ENCODE measurements at places on chromosomes 3 and 15.

- DNase-seq: no peak
Observed at GRCh38 chr3:132294906-132295305, 22.3 kb upstream of the ACP3 start.

GRCh38 chr3:164408326-164408725, 670.0 kb downstream of the SI start:
- DNase-seq: no peak

DNA sequence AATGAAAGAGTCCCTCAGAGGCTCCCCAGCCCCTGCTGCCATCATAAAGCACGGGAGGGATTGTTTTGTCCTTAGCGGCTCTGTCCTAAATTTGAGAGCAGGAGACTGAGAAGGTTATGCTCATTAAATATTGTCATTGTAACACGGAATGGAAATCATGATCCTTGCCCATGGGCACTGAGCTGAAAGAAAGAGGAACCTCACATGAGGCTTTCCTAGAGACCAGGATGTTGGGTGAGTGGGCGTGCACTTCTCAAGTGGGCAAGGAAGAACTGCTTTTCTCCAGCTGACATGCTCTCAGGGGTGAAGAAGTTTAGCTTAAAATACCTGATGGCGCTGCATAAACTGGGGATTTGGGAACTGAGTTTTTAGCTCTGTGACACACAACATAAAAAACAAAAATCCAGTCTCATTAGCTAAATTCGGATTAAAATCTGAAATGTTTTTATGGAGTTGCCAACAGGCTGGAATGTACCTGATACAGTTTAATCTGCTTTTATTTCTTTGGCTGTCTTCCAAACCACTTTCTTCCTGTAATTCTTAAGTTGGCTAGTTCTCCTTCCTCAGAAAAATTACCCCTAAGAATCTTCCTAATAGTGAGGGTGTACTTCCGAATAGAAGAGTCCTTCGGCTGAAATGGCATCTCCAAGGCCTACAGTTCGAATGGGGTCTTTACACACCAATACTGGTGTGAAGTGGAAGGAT, 31.7 kb downstream of the ADPGK start:
- DNase-seq: no peak

GRCh38 chr15:48395521-48396011, 64.3 kb downstream of the DUT start:
- no peak for DNase-seq

- DNase-seq: no peak
Observed at GRCh38 chr3:105906836-105907235, 38.0 kb upstream of the CBLB start.

DNA sequence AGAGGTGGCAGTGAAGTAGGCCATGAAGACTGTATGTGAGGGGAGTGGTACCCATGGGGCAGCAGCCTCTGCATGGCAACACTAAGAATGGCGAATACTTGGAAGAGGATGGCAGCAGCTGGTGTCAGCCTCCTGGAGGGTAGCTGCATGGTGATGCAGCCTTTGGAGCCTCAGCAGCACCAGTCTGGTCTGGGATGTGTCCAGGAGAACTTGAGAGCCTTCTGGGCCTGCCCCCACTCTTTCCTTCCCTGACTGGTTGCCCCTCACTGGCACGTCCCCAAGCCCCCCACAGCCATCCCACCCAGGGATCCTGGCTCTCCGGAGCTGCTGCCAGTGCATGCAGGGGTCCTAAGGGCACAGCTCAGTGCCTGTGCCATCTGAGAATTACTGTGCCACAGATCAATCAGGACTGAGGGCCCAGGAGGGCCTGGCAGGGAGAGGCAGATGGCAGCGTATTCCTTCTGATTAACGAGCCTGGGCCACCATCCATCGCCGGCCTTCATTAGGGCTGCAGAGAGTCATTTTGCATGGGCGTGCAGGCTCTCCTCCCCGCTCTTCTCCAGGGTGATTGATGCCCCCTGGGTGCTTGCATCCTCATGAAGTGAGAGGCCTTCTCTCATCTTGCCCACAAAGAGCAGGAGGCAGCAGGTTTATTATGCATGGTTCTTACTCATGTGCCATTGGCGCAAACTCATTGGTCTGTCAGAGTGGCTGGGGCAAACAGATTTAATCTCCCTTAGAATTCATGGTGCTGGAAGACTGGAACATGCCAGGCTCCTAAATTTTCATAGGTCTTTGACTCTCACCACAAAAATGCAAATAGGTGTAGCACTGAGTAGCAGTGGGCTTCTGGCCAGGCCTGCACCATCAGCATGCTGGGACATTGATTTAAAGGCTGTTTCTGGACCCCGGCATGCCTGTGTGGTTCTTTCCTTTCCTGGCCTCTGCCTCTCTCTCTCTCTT, 116.8 kb downstream of the EPHB1 start:
- no peak for DNase-seq

DNA sequence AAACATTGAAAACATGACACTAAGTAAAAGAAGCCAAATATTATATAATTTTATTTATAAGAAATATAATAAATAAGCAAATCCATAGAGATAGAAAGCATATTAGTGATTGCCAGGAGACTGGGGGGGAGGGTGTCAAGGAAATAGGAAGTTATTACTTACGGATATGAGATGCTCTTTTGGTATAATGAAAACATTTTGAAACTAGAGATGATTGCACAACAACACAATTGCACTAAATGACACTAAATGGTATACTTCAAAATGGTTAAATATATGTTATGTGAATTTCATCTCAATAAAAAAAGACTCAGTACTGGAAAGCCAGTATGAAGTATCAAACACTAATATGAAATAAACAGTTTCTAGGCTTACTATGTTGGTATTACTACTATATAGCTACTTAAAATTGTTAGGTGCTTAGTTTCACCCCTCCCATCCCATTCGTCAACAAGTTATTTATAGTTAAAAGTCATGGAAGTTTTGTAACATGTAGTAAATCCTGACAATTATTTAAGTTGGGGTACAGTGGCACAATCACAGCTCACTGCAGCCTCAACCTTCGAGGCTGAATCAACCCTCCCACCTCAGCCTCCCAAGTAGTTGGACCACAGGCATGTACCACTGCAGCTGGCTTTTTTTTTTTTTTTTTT, 43.7 kb downstream of the STAG1 start:
- no peak for DNase-seq

DNA sequence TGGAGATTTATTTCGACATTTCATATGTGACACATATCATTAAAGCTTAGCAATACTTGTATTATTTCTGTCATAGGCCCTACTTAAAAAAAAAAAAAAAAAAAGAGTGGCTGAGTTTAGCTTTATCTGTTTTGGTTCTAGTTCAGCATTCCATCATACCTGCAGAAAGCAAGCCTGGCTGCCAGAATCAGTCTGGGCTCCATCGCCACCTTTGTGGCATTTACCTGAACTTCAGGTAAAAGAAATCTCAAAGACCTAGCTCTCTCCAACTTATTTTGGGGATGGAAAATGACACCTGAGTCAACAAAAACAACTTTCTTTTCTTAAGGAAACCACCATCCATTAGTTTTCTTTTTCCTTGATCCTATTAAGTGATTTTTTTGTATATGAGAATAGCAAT, 82.1 kb downstream of the NEK10 start:
- no peak for DNase-seq

DNA sequence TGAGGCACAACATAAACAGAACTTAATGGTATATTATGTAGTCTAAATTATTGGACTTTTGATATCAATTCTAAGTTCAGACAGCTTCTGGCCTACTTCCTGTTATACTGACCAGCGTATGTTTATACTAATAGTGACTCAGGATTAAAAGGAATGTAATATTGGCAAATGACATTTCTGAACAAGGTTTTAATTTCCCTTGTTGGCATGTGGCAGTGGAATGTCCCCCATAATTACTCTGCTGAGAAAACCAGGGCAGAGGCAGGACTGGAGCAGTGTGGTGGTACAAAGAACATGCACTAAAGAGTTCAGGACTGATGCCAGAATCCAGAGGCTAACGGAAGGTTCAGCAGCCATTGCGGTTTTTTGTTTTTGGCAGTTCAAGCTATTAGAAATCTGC, 184.0 kb downstream of the KCNAB1 start:
- no peak for DNase-seq

DNA sequence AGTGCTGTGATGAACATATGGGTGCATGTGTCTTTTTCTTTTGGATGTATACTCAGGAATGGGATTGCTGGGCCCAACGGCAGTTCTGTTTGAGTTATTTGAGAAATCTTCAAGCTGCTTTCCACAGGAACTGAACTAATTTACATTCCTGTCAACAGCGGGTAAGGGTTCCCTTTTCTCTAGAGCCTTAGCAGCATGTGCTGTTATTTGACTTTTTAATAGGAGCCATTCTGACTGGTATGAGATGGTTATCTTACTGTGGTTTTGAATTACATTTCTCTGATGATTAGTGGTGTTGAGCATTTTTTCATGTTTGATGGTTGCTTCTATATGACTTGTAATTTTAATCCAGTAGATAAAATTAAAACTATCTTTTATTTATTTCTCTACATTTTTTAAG, 1168.6 kb upstream of the ALCAM start:
- no peak for DNase-seq

GRCh38 chr3:154224366-154224765, 99.9 kb downstream of the DHX36 start:
- no peak for DNase-seq

DNA sequence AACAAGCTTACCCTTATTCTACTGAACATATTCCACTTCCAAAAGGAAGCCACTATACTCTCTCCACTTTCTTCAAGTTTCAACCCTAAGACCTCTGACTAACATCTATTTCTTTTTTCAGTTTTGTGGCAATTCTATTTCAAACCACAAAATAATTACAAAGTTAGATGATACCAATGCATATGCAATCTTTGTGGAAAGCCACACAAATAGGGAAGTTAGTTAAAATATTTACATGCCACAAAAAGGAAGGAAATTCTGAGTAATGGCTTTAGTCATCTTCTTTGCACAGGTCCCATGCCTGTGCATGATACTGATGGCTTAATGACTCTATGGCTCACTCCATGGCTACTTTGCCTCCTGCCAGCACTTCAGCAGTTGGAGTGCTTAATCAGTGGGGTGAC, 57.0 kb upstream of the MCTP2 start:
- no peak for DNase-seq

Measured in CD4-positive, alpha-beta T cell treated with Interleukin-17A for 4 hours (primary cell).